ENCODE measurements at places on chromosomes 1 and 21.

DNA sequence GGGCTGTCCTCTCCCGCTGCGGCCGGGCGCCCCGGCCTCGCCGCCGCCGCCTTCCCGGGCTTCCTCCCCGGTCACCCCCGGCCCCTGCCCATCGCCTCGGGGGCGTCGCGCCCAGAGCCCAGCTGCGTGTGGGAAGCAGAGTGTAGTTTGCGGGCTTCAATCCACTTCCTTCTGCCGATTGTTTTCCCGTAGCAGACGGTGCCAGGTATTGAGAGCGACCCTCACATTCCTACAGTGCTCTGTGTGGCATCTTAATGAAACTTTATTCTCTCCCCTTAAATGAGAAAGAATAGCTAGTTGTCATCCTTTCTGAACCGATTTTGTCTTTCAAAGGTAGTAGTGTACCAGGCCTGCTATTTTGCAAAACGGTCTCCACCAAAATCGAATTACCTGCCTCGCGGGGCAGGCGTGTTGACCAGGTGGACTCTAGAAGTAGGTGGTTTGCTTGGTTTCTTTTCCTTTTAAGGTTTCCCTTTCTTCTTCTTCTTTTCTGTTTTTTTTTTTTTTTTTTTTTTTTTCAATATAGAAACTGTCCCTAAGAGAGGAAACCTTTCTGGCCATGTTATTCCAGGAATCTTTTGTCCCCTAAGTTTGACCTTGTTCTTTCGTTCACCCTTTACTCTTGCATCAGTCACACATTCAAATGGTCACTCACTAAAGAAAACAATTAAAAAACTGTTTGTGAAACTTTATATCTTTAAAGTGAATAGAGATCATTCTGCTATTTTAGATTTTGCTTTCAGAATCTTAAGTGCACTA lies 881 bp downstream of the USP25 start:
- no peak for DNase-seq

GRCh38 chr1:41516168-41517061 lies 31.9 kb upstream of the EDN2 start:
- no peak for DNase-seq

- no peak for DNase-seq
These were observed 6.4 kb upstream of the CGN start for GRCh38 chr1:151504759-151505158.

DNA sequence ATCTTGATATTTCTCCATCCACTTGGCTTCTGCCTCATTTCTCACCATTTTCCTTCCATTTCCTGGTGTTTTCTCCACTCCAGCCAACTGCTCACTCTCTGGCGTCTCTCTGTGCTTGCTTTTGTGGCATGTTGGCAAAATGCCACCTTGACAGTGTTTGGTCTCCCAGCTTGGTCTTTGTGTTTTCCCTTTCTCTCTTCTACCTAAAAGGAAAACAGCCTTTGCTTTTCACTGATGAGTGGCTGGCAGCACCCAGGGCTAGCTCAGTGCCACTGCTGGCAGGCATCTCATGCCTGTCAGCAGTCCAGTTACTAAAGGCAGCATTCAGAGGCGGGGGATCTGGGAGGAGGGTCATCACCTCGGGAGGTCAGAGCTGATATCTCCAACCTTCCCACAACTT lies 55.3 kb upstream of the DSCAM start:
- DNase-seq = no peak

- DNase-seq = no peak
These were observed 1.5 kb upstream of the KRTAP10-6 start for GRCh38 chr21:44593598-44594405.

- DNase-seq = no peak
These were observed 18.4 kb downstream of the ERG start for GRCh38 chr21:38479641-38480525.

DNA sequence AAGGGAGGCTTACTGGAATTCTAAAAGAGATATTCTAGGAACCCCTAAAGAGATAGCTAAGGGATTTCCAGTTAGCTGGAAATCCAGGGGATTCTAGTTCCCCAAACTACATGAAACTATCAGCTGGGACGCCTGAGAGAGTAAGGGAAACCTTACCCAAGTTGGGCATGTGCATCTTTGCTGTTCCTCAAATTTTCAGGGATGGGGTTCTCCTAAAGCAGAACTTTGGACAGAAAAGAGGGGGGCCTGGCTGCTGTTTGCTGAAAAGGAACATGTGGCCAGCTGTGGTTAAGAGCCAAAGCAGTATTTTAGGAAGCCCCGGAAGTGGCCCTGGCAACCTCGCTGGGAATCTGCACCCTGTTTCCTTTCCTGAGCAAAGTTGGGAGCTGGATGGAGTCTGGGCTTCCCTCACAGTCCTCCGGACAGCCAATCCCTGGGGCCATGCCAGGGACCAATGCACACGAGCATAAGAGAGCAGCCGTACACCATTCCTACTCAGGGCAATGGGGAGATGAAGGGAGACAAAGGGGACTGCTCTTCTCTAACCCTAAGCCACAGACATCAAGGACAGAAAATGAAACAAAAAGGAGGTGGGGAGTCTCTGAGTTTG lies 154.3 kb downstream of the PLXNA2 start:
- DNase-seq = no peak

DNA sequence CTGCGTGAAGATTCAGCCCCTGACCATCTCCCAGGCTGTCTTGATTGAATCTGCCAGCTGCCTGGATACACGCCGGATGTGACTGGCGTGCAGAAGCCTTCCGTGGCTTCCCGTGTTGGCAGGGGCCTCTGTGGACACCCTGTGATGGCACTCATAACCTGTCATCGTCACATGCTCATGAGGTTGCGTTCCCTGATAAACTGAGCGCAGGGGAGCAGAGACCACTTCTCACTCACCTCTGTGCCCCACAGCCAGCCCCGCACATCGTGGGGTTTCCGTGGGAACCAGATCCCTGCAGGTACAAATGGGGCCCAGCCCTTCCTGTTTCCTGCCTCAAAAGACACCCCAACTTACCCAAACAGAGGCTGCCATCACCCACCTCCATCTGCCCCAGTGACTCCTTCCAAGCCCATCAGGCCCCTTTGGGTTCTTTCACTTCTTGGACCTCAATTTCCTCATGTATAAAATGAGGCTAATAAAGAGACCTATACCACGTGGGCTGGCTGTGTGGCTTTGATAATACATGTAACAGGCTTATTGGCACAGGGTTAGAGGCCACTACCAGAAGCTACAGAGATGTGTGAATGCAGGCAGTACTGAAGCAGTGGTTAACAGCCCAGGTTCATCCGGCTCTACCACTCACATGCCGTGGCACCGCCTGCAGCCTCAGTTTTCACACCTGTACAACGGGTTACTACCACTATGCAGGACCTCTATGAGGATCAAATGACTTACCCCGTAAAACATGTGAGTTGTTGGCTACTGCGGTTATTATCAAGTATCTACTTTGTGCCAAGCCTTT lies 23.6 kb downstream of the HTR6 start:
- DNase-seq = no peak

DNA sequence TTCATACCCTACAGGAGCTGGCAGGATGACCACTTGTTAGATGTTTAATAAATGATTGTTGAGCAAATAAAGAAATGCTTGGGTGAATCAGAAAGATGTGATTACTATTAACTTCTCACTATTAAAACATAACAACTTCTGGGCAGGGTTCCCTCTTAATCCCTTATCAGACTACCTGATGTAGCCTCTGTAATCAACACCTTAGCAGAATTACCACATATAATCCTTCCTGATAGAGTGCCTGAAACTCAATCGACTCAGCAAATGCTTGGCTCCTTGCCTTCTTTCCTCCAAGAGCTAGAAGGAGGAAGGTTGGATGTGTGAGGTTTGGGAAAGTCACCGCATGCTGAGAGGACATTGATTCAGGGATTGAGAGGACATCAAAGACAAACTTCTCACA lies 34.8 kb upstream of the DSCAM start:
- no peak for DNase-seq

- DNase-seq = no peak
These were observed 42.3 kb downstream of the DUSP10 start for GRCh38 chr1:221699577-221699976.

- DNase-seq = no peak
These were observed 15.0 kb upstream of the ERMAP start for GRCh38 chr1:42801832-42802473.

- no peak for DNase-seq
These were observed 222 bp upstream of the GIPC2 start for GRCh38 chr1:78045563-78045925.

GRCh38 chr1:209483691-209484090 lies 99.8 kb upstream of the CAMK1G start:
- no peak for DNase-seq

- no peak for DNase-seq
These were observed 64.9 kb downstream of the TGFB2 start for GRCh38 chr1:218409946-218410510.

DNA sequence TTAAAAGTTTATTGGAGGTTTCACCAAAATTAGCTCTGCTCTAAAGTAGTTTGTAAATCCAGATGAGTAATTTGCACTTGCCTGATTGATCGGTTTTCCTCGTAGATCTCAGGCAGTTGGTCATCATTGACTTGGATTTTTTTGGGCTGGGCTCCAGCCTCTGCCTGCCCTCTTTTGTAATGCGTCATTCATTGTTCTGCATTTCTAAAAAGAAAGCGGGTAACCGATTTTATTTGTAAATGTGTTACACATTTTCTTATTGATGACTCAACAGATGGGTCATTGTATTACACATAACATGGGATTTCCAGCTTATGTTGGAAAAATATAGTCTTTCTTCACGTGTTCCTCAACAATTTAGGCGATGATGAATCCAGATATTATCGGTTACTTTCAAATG lies 5.5 kb downstream of the ETS2 start:
- no peak for DNase-seq

DNA sequence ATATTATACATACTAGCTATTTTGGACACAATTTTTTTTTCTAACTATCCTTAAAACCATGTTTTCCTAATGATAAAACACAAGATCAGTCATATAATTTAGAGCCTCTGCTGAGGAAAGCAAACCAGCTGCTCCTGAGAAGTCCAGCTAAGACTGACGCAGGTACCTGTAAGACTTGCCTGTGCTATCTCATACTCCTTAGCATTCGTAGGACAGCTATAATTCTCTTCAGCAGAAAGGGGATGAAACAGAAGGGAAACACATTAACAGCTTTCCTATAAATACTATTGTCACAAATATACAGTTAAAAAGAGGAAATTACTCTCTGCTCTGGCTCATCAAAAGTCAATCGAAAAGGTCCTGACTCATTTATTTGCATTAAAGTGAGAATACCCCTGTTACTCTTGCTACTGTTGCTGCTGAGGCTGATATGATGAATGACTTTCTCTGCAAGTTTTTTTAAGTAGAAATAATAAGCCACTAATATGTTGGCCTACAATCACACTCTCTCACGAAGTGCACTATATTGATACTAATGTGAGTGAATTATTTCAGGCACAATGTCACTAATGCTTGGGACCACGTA lies 757.1 kb downstream of the KCNT2 start:
- DNase-seq = no peak

GRCh38 chr1:222792744-222793143 lies 22.1 kb upstream of the DISP1 start:
- no peak for DNase-seq
